Dermis microvascular lymphatic vessel endothelial cell (primary cell): ENCODE measurements at places on chromosomes 13 and 19.

- DNase-seq = no peak
These were observed 21.3 kb upstream of the TINCR start for GRCh38 chr19:5588906-5589676.

- no peak for DNase-seq
These were observed 41.2 kb upstream of the ARGLU1 start for GRCh38 chr13:106609116-106609515.

DNA sequence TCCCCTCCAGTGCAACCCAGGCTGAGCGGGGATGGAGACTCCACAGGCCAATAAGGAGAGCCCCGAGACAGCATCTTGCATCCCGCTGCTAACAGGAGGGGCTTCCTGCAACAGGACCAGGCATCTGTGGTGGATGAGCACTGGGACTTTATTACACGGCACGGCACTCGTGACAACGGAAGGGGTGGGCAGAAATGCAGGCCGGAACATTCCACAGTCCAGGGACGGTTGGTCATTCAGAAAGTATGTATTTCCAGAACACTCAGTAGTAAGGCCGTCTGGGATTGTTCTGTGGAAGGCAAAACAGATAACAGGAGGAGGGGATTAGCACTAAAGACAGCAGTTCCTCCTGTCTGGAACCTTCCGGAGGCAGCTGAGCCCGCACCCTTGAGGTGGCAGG, 3.3 kb upstream of the TM6SF2 start:
- no peak for DNase-seq

- DNase-seq = peak; percentile 63
These were observed 109.5 kb upstream of the DOCK9 start for GRCh38 chr13:99087098-99087953.

DNA sequence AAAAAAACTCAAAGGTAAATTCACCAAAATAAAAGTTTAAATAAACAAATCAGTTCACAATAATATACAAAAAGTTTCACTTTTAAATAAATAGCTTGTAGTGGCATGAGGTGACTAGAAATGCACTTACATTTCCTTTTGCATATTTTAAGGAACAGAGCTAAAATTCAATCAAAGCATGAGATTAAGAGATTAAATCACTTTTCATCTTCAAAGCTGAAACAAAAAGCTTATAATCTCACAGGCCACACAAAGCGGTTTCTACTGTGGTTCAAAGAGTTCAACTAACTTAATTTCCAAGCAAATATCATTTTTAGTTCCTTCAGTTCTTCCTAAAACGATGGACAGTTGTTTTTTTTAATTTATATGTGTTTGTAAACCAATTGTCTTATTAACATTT, 38.9 kb downstream of the TSC22D1 start:
- no peak for DNase-seq
